Activated CD4-positive, alpha-beta T cell treated with anti-CD3 and anti-CD28 coated beads, Interleukin-2, amount 10 ng/mL, durations not matched to agents 7 days and 5 days (primary cell): ENCODE measurements at places on chromosomes 4 and X. TPM values are rescaled to one million over a fixed set of nuclear protein-coding genes. Genes with fewer than 3 reads are reported as not detected.

The CXCL10 gene
- total RNA-seq, result 0.40 TPM

The ARAP2 gene
- 35.8 TPM for total RNA-seq

The BGN gene
- total RNA-seq, result not detected

The SSX7 gene
- not detected for total RNA-seq

The PAGE2 gene
- not detected for total RNA-seq

The ZNF718 gene
- 11.8 TPM for total RNA-seq

The HAND2 gene
- not detected for total RNA-seq

The DRP2 gene
- 0.87 TPM for total RNA-seq
